IPS DF 19.7 (cell line): ENCODE measurements at places on chromosomes 2 and 18.
A peak's percentile ranks its signal among the peaks of the same experiment; 100 is the strongest.

DNA sequence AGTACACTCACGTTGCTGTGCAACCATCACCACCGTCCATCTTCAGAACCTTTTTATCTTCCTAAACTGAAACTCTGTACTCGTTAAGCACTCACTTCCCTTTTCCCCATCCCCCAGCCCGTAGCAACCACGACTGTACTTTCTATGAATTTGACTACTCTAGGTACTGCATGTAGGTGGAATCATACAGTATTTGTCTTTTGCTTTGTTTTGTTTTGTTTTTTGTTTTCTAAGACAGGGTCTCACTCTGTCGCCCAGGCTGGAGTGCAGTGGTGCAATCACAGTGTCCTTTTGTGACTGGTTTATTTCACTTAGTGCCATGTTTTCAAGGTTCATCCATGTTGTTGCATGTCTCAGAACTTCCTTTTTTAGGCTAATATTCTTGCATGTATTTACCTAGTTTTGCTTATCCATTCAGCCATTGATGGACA, 7.0 kb upstream of the TYMS start:
- DNase-seq = no peak

DNA sequence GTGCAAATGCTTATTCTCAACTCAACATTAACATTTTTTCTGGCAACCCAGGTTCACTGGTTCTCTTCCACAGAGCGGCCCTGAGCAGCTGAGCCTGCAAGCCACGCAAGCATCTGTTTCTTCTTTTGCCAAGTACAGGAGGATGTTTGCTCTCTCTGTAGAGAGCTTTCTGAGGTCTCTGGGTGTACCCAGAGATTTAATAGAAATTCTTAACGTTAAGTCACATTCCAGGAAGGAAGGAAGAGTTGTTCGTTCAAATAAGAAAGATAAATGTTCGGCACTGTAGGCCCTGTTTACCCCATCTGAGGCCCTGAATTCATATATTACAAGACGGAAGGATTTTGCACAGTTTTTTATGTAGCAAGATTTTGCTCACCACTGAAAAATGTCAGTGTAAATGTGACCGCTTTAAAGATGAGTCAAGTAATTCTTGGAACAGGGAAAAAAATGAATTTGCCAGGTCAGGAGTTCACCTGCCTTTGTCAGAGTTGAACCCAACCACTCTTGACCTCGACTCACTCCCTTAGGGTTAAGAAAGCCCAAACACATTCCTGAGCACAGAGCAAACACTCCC, 30.1 kb downstream of the KCTD18 start:
- no peak for DNase-seq

- DNase-seq = no peak
Observed at GRCh38 chr2:6917071-6917760, at the start of gene RNF144A. TSS of gene RNF144A (plus strand) at chr2:6917412. CDS start at chr2:6996927, 79,515 bp downstream.

- no peak for DNase-seq
Observed at GRCh38 chr2:3445891-3446290, 66.4 kb downstream of the TRAPPC12 start.

- no peak for DNase-seq
Observed at GRCh38 chr18:76318607-76319006, 176.4 kb downstream of the ZNF516 start.

GRCh38 chr2:101402630-101403029, 15.3 kb upstream of the CREG2 start:
- no peak for DNase-seq

GRCh38 chr18:60191926-60192325, 180.6 kb downstream of the MC4R start:
- DNase-seq = no peak

DNA sequence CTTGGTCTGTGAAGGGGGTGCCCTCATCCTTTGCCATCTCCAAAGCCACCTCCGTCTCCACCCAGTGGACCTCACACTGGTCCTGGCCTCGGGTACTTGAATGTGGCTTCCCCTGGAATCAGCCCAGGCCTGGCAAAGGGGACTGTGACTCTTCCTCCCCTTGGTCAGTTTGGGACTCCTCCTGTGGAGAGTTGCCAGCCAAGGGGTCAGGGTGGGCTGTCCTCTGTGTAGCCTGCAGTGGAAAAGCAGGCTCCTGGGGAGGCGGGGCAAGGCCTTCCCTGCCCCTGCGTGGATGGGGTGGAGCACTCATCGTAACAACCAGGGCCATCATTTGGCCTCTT, 59.8 kb downstream of the INHBB start:
- DNase-seq = no peak

DNA sequence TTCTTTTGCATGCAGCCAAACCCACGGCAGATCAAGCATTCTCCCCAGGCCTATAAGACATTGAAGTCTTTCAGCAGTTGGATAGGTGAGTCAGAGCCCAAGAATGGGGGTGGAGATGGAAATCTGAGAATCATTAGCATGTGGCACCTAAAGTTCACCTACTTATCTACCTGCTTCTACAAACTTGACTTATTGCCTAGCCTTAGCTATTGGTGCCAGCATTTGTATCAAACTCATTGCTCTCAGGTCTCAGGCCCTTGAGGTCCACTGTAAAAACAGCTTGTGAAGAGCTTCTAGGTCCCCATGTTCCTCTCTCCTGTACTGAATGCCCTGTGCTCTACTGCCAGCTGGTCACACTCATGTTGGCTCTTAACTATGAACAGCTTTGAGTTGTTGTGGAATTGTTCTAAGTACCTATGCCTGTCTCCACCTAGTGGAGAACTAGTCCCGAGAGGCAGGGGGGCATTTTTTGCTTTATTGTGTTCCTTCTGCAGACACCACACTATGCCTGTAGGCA, 278.4 kb upstream of the SPRED2 start:
- peak; percentile 28 for DNase-seq

DNA sequence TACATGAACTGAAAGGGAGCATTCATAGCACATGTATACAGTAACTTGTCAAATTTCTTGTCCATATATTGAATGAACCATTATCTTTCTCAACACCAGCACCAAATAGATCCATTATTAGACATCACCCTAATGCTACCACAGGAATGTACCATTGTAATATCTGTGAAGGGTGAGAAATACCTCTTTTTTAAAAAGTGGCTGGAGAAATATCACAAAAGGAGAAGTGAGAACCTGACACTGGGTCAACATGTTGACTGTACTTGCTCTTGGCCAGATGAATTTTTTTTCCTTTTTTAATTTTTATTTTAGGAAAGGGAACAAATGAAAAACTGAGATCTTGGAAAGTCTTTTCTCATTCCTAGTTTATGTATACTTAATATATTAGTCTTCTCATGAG, 63.5 kb downstream of the CAVIN2 start:
- no peak for DNase-seq

DNA sequence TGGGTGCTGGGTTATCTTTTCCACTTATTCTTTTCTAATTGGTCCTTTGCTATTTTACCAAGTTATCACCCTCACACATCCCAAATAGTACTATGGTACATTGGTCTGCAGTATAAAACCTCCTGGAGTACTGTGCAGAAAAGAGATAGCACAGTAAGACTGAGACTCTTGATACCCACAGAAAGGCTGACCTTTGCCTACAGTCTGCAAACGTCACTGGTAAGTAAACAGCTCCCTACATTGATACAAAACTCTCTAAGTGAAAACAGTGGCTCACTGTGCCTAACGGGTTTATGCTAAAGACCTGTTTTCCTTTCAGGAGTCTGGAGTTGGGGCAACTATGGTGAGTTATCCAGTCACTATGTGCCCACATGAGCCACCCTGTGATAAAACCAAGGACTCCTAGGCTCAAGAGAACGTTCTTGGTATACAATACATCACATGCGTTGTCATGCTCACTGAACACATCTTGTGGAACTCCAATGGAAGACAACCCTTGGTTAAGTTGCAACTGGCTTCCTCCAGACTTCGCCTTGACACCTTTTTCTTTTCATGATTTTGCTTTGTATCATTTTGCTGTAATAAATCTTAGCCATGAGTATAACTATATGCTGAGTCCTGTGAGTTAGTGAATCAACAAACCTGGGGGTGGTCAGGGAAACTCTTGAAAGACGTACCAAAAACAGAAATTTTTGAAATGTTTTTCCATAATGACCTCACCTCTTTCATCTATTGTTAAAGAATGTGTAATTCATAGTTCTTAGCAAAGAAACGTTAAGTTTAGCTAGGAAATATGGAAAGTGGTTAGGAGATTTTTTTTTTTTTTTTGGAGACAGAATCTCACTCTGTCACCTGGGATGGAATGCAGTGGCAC, 104.9 kb downstream of the C2orf74 start:
- no peak for DNase-seq

DNA sequence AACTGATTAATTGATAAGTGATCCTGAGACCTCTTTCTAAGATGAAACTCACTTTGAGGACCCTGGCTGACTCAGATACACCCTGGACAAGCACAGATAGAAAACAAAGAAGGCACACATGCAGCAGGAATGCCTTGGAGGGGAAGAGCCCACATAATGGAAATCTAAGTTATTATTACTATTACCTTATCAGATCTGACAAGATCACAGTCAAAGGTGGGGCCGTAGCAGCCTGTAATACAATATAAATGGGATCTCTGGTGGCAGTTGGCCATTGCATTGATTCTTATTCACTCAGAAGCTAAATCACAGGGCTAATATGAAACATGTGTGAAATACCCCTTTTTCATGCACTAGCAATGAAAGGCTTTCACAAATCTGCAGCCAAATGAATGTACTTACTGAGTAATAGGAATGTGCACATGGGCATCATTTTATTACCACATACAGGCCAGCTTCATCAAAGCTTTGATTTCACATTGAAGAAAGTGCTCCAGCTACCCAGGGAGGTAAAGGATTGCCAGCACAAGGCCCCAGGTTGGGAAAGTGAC, 84.0 kb downstream of the ZBTB7C start:
- DNase-seq = no peak

DNA sequence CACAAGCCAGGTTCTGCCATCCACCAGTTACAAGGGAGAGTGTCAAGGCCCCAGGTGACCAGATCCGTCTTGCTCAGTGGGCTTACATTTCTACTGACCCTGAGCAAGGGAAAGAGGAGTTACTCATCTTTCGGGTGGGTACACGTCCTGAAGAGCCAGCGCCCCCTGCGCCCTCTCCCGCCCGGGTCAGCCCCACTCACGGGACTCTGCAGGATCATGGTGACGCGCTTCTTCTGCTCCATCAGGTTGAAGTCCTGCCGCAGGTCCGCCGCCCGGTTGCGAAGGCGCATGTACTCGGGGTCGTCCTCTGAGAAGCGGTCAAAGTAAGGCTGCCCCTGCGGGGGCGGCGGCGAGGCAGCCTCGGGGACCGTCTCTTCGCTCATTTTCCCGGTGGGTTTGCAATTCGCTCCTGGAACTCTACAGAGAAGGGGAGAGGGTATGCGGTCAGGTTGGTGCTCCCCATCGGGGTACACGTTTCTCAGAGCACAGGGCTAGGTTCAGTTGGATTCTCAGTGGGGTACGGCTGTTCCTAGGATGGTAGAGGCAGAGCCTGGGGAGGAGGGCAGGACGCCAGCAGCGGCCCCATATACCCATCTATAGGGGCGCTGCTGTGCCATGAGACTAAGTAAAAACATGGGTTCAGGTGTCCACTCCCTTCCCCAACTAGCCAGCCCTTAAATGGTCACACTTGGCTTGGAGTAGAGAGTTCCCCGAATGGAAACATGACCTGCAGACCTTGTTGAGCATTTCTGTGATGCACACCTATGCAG, 61.8 kb downstream of the ADD2 start:
- no peak for DNase-seq

DNA sequence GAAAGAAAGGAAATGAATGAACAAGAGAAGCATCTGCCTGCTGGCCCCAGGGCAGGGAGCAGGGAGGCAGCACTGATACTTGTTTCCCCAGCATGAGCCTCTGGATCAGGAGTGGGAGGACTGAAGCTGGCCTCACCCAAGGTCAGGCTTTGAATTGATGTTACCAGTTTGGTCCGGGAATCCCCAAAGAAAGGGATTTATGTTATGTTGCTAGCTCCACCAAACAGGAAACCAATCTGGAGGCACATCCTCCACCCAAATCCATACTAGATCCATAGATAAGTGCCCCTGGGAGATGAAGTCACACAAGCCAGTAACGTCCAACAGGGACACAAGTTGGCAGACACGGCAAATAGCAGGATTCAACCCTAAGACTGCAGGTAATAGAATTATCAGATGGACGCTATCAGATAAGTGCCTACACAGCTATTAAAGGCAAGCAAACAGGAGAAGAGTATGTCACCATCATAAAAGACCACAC, 85.9 kb downstream of the MTCL1 start:
- DNase-seq = no peak

GRCh38 chr18:8163286-8163959, 445.8 kb upstream of the RAB12 start:
- DNase-seq = no peak

DNA sequence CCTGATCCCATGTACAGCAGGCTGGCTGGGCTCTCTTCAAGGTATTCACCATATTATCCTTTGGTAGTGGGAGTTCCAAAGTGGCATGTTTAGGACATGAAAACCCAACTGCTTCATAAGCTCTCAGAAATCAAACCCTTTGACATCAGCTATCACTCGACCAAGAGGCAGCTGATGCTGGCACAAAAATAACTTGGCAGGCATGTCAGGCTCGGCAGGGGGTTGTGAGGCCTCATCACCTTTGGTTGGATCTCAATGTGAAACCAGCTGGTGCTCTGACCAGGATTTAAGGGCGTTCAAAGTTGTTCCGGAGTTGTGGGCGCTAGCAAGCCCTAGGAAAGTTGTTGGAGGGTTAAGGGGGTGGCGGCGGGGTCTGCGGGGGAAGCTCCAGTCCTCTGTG, 171.9 kb downstream of the FHOD3 start:
- DNase-seq = no peak

- no peak for DNase-seq
Observed at GRCh38 chr18:30970196-30970816, 72.2 kb downstream of the DSC3 start.

DNA sequence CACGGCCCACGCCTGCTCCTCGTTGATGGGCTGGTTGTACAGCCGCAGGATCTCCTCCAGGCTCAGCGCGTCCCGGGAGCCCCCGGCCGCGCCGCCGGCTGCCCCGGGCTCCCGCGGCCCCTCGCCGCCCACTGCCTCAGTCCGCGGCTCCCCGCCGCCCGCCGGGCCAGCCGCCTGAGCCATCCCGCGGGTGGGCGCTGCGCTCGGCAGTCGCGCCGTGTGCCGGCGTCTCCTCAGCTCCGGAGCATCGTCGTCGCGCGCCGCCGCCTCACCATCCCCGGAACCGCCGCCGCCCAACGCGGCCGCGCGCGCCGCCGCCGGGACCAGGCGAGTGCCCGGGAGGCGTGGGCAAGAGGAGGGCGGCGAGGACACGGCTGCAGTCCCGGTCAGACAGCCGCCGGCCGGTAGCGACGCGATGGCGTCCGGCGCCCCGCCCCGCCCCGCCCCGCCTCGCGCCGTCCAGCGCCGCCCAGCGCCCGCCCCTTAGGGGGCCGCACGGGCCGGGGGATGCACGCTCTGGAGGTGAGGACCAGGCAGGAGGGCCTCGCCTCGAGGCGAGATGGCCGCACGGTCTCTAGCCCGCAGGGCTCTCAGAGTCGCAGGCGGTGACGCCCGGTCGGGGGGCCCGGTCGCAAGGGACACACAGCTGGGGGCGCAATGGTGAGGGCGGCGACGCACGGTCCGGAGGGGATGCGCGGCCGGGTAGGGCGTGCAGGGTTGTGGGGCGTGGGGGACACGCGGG, at the start of gene SPIRE1:
Gene SPIRE1 (minus strand): TSS at position 424 of the 742 bp plus-strand sequence. CDS start 241 bp downstream, at position 183.
- DNase-seq = no peak

DNA sequence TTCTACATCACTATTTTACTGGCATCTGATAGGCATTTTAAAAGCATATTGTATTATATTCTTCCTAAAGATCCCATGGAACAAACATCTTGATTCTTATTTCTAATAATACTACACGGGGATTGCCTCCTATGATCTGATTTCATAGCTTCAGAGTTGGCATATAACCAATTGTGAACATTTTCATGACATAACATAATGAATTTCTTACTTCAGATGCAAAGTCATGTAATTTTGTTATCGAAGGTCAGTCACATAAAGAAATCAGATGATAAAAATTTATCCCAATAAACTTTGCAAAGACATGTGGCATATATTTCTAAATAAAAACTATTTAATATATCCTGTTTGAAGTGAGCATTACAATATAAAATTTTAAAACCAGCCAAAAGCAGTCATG, 93.3 kb downstream of the COL5A2 start:
- DNase-seq = no peak
